Lung (tissue), 17 donors: ENCODE measurements at places on chromosomes 5 and 9.

GRCh38 chr9:123235448-123235847, 32.9 kb downstream of the STRBP start:
- no peak for DNase-seq

DNA sequence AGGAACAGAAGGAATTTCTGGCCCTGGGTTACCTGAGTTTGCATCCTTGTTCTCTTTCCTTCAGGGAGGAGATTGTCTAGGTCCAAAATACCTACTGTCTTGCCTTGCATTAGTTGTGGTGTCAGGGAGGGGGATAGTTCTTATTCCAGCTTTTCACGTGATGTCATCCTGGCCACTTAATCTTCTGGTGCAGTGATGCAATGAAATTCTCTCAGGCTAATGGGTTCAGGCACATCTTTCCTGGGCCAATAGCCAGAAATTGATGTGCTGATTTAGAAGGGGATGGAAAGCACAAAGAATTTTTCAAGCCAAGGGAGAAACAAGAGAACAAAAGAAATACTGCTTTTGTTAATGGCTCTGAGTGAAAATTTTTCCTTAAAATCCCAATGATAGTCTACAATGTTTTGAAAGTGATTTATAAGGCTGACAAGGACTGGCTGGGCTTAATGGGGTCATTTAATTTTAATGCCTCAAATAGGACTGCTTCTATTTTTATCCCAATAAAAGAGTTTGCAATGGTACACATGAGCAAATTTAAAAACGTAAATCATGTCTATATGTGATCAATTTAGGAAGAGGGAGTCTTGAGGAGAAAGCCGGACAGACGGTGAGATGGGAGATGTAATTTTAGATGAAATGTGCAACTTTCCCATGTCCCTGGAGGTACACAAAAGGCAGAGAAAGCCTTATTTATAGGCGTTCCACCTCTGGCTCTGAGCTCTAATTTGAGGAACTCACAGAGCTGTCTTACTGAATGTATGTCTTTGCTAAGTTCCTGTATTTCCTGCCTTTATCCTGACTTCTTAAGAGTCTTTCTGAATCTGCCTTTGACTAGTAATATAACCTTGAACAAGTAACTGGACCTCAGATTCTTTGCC, 89.3 kb upstream of the SV2C start:
- DNase-seq: no peak

DNA sequence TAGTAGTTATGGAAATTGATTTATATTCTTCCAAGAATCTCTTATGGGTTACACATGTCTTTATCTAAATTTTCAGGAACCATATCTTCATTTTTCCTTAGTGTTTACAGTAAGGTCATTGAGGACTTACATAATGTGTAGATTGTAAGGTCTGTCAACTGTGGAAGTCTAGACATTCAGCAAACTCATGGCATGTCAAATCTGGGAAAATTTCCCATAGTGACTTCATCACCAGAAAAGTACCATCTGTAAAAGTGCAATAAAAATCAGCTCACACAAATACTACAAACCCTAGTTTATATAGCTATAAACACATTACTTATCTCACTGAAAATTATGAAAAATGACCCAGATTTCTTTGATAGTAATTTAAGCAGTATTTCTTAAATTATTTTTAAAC, 419.4 kb downstream of the MTRR start:
- peak; percentile 80 for DNase-seq

- no peak for DNase-seq
These were observed 30.1 kb upstream of the CXCL14 start for GRCh38 chr5:135608761-135609443.

DNA sequence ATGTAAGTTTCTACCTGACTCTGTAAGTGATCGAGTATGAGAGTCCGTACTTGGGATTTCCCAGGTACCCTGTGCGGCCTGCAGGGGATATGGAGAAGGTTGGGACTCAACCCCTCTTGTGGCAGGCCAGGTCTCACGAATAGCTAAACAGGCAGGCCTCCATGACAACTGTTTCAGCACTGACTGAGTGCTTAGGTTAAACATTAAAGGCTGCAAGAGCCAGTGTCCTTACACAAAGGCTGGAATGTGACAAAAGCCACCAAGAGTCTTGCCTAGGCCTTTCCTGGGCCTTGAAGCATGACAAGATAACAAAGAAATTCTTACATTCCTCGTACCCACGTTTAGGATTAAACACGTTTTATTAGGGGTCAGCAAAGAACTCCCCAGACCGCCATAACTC, 58.6 kb downstream of the THBS4 start:
- DNase-seq: peak; percentile 55

DNA sequence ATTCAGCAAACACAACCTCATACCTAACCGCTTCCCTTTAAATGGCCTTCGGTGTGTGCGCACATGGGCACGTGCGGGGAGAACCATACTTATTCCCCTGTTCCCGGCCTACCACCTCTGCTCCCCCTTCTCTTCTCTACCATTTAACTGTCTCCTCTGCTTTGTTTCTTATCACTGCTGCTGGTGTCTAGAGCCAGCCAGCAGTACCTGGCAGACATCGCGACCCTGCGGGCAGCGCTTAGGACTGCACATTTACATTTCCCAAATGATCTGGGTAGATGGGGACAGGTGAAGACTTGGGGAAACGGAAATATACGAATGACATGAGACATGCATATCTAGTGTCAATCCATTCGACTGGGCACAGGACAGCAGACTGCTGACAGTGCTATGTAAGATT, 56.6 kb downstream of the PSMB7 start:
- DNase-seq: no peak
